ENCODE measurements at places on chromosomes 6 and 20.

GRCh38 chr20:39146394-39146793 is 184.2 kb downstream of the DHX35 start:
- no peak for ATAC-seq

GRCh38 chr6:137755284-137755683 is 111.8 kb upstream of the TNFAIP3 start:
- no peak for ATAC-seq

GRCh38 chr6:168159506-168159905 is 80.5 kb upstream of the FRMD1 start:
- ATAC-seq, result no peak

DNA sequence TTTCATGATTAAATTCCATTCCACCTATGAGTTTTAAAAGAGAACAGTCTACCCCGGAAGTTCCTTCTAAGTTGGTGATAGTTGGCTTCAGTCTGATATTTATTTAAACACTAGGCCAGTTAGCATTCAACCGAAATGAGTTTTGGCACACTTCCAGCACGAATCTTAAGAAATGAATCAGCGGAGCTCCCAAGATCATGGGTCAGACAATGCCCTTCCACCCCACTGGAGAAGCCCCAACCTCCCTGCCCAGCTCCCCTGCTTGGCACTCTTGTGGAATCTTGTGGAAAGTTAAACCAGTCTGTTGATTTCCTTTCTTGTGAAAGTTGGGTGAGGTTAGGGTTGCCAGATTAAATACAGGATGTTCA is 64.3 kb downstream of the MKKS start:
- no peak for ATAC-seq

DNA sequence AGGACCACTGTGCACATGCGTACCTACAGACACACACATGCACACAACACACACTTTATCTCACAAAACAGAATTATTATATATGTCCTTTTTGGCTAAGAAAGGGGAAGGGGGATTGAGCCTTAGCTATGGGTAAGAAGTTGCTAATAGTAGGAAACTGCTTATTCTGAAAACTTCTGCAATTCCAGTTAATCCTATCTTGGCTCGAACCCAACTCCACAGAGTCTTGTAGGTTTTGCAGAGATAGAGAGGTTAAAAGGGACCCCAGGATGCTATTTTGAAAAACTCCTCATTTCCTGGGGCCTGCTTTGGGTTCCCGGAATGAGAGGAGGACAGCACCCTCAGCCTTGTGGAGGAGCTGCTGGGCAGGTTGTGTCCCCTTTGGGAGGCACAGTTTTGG is 233.8 kb downstream of the CLIC5 start:
- ATAC-seq, result no peak

GRCh38 chr6:49423817-49424216 is 39.2 kb downstream of the MMUT start:
- ATAC-seq, result no peak

GRCh38 chr20:19074828-19075516 is 137.5 kb upstream of the SLC24A3 start:
- peak; percentile 56 for ATAC-seq

DNA sequence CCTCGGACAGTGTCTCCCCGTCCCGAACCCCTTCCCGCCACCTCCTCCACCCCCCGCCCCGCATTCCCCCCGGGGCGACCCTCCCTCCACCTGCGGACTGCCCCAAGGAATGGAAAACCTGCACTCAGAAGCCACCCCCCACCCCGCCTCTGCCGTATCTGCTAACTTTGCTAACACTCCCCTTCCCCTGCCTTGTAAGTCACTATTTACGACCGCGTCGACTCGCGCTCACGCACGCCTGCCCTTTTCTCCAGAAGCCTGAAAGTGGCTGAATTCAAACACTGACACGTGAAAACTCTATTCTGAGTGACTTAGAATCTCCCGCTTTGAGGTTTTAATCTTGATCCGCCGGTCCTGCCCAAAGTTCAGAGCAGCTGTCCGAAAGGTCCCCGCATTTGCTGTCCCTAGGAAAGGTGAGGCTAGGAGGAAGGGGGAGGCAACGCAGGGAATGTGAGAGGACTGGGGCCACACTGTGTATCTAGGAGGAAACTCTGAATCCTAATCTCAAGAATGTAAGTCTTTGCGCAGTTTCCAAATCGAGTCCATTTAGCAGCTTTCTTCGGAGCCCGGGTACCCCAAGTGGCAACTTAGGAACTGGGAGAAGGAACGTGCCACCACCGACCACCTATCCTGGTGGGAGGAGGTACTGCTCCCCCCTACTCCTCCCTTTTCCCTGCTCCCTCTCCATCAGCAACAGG is 9.3 kb upstream of the POU3F2 start:
- no peak for ATAC-seq

DNA sequence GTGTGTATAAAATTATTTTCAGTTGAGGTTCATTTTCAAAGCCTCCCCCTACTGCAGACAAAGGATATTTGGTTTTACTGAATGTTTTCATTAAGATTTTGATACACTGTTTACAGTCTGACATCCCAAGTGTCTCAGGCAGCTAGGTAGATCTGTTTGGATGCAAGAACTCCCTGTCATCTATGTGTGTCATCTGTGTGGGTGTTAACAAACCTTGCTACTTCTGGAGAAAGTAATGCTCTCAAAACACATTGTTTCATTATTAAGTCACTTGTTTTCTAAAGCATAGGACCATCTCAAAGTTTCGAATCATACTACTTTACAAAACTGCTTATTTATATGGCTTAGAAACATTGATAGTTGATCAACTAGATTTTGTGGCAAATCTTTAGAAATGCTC is 114.5 kb upstream of the TMEM170B start:
- no peak for ATAC-seq

GRCh38 chr6:83978324-83978734 is 55.2 kb upstream of the MRAP2 start:
- ATAC-seq, result no peak

DNA sequence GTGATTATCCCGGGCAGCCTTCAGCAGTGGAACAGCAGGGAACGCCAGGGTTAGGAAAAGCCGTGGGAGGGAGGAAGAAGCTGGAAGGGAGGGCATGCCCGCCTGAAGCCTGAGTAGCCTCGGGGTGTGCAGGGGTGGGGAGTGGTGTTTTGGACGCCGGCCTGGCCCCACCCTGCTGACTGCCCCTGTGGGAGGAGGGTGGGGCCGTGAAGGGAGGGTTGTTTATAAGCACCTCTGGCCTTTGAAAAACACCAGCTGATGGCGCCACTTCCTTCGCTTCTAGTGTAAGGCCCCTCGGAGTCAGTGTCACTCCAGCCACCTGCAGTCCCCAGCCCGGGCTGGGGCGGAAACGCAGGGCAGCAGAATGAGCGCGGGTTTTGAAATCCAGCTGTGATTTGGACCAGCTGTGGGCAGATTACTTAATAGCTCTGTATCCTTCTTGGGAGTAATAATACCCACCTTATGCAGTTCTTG is 52.8 kb upstream of the BMP6 start:
- peak; percentile 19 for ATAC-seq

DNA sequence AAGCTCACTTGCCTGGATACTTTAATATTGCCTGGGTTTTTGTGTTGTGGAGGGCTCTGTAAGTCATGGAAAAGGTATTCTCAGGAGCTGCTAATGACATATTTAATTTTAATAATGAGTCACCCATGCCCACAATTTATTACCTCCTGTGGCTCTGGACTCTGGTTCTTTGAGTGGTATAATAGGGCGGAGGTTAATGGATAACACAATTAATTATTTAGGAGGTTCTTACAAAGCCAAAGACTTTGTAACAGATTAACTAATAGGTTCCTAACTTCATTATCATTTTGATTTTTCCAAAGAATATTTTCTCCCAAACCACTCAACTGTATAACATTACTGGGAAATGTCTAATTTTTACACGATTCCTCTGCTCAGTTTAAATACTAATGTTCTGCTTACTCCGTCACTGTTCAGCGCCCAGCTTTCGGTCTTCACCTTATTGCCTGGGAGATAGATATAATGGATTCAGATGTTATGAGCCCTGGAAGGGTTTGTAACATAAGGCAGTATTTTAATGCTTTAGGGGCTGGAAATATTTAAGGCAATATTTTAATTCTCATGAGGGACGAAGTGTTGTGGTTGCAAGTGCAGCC is 29.4 kb downstream of the PHACTR3 start:
- ATAC-seq, result no peak

- ATAC-seq, result no peak
Observed at GRCh38 chr6:165184192-165184979, 125.0 kb downstream of the C6orf118 start.

DNA sequence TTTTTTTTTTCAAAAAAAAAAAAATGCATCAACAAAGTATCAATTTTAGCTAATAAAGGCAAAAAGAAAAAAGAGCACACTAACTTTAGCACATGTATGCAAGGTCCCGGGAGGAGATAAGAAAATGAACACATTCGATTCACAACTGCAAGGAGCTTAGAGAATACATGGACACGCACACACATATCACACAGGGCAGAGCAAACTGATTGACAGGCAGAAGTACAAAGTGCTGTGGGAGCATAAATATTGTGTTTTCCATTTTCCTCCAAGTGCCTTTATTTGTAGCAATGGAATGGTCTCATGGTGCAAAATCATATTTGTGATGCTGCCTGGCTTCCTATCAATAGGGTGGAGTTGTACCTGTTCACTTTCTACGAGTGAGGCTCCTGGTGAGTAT is 63.8 kb downstream of the SGK1 start:
- ATAC-seq, result no peak

DNA sequence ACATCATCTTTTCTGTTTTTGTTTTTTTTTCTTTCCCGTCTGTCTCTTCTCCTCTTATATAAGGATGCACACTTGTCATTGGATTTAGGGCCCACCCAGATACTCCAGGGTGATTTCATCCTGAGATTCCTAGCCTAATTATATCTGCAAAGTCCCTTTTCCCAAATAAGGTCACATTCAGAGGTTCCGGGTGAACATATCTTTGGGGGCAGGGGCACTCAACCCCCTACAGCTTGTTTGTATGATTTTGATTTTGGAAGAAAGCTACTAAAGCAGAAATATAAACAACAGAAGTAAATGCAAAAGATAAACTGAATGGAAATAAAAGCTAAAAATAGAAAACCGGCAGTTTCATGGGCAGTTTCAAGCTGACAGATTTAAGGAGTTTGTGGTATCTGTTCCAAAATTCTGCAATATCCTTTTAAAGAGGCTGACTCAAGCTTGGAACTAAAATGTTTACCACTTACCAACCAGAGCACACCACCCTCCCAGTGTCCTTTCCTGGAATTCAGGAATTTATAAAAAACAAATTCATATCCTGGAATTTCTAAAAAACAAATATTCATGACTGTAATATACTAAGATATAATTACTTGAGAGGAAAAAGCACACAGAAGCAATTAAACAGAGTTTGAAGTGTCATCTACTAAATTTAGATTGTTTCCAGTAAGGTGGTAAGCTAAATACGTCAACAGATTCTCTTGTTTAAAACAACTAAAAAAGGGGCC is 100.0 kb upstream of the CARMIL1 start:
- no peak for ATAC-seq

- ATAC-seq, result no peak
Observed at GRCh38 chr6:16630026-16630643, 131.1 kb downstream of the ATXN1 start.

GRCh38 chr6:110190726-110191125 is 10.5 kb downstream of the CDC40 start:
- ATAC-seq, result no peak

DNA sequence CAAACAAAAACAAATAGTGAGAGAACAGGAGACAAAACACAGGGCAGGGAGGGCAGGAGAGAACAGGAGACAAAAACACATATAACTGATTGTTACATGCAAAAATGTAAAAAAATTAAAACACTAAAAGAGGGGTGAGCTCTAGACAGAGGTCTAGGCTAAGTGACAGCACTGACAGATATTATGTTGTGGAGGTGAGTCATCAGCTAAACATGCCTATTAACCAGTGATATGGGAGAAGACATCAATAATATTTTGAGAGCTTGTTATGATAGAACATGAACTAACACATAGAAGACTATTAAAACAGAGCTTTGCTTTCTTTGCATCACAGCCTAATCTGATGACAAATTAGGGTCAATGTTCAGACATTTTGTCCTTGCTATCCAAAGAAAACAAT is 972.7 kb downstream of the PRIM2 start:
- no peak for ATAC-seq

GRCh38 chr6:83461438-83461837 is 30.6 kb upstream of the ME1 start:
- ATAC-seq, result no peak

GRCh38 chr6:35152067-35152707 is 11.0 kb upstream of the TCP11 start:
- ATAC-seq, result no peak

GRCh38 chr20:38812709-38813573 is 7.4 kb downstream of the PPP1R16B start:
- ATAC-seq, result no peak

- peak; percentile 93 for ATAC-seq
Observed at GRCh38 chr20:50794846-50795634, at the start of gene BCAS4. TSS of gene BCAS4 (plus strand) at chr20:50795061. CDS start at chr20:50795084, 23 bp downstream.

DNA sequence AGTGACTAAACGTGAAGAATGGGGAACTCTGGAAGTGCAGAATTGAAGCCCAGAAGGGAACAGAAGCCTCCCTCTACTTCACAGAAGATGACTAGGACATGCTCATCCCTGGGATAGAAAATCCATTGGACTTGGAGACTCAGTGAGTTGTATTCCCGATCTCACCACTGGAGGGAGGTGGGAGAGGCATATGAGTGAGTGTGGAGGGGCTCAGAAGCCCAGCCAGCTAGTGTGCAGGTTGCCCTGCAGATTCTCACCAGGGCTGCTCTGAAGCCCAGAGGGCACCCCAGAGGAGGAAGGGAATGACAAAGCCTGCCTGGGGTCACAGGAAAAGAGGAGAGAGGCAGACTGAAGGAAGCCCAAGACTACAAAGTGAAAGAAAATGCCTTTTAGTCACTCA is 42.1 kb upstream of the HLA-E start:
- no peak for ATAC-seq

DNA sequence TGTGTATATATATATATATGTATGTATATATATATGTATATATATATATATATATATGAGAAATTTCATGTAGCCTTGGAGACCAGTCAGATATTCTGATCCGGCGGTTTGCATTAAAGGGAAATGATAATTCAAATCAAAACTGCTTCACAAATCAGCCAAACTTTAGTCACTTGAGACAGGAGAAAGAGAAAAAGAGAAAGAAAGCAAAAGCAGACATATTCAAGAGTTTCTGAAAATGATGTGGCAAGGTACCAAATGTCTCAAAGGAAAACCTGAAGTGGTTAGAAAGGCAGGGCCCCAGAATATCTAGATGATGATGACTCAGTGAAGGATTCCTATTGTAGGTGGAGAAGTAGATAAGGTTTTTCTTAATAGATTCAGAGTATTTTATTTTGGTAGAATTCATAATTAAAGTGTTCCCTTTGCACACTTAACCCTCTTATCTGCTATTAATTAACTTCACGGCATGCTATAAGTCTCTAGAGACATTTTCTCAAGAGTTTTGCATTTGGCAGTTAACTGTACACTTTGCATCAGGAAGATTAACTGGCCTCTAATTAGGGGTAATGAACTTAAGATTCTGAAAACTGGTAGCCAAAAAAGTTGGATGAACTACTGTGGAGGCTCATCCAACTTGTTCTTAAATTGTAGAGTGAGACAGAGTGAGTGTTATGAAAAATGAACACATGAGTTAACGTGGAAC is 50.1 kb upstream of the ASF1A start:
- peak; percentile 88 for ATAC-seq
